Occipital lobe (tissue), 3 donors: ENCODE measurements at places on chromosomes 11 and 22. TPM values are rescaled to one million over a fixed set of nuclear protein-coding genes. Genes with fewer than 3 reads are reported as not detected.

CASP12 gene
- total RNA-seq = not detected

ENTHD1 gene
- 0.16 TPM for total RNA-seq

CDHR5 gene
- total RNA-seq = not detected

C11orf87 gene
- 29.8 TPM for total RNA-seq

TIGD3 gene
- total RNA-seq = 4.5 TPM

THY1 gene
- total RNA-seq = 25.4 TPM

DNAJB7 gene
- total RNA-seq = not detected

SEZ6L gene
- total RNA-seq = 91.7 TPM

MMP3 gene
- not detected for total RNA-seq

ZNF214 gene
- 17.9 TPM for total RNA-seq

BTBD18 gene
- total RNA-seq = not detected

TYR gene
- not detected for total RNA-seq

NCAM1 gene
- 505 TPM for total RNA-seq

C11orf52 gene
- not detected for total RNA-seq

CTSW gene
- total RNA-seq = not detected

DUSP8 gene
- total RNA-seq = 5.6 TPM

OR51B2 gene
- 0.78 TPM for total RNA-seq

KAT5 gene
- total RNA-seq = 43.8 TPM

KDELR3 gene
- total RNA-seq = 0.94 TPM

OR51B4 gene
- 0.31 TPM for total RNA-seq

CYTH4 gene
- 2.3 TPM for total RNA-seq

HBD gene
- not detected for total RNA-seq

PATE4 gene
- not detected for total RNA-seq

KIAA1671 gene
- total RNA-seq = 5.0 TPM

MCHR1 gene
- total RNA-seq = 0.62 TPM

SMTNL1 gene
- total RNA-seq = not detected

MYOD1 gene
- not detected for total RNA-seq

FGF4 gene
- not detected for total RNA-seq

CDC45 gene
- total RNA-seq = 1.4 TPM

RAB6A gene
- 356 TPM for total RNA-seq

SYT9 gene
- 4.7 TPM for total RNA-seq

SPDYC gene
- total RNA-seq = not detected

TCIRG1 gene
- 3.1 TPM for total RNA-seq

RFPL1 gene
- total RNA-seq = not detected

ART1 gene
- total RNA-seq = 0.16 TPM

KCNK4 gene
- 3.0 TPM for total RNA-seq

PHF21B gene
- 8.1 TPM for total RNA-seq
